Natural killer cell (primary cell): ENCODE measurements at places on chromosomes 5 and 9. TPM values are rescaled to one million over a fixed set of nuclear protein-coding genes. Genes with fewer than 3 reads are reported as not detected.

GRCh38 chr5:151924564-151925301 is at the start of gene GLRA1:
Gene GLRA1, minus strand, starts transcription at chr5:151924851. Its CDS starts 302 bp downstream, at chr5:151924549.
- no peak within 1 kb of the TSS for H3K4me3 ChIP-seq
- no peak within 1 kb of the TSS for H3K27ac ChIP-seq
- DNase-seq: peak; percentile 32
- H3K36me3 ChIP-seq: no peaks in the 10 kb centered on the region

The PDE6A gene
- total RNA-seq: not detected

The DNAI1 gene
- total RNA-seq: not detected

- no peak overlapping the region for H3K27ac ChIP-seq
- H3K36me3 ChIP-seq: no peaks in the 10 kb centered on the region
- H3K4me1 ChIP-seq: no peaks in the 10 kb centered on the region
Measured at GRCh38 chr5:129716651-129717050, 31.2 kb upstream of the MINAR2 start.

The LCN12 gene
- 9.8 TPM for total RNA-seq

DNA sequence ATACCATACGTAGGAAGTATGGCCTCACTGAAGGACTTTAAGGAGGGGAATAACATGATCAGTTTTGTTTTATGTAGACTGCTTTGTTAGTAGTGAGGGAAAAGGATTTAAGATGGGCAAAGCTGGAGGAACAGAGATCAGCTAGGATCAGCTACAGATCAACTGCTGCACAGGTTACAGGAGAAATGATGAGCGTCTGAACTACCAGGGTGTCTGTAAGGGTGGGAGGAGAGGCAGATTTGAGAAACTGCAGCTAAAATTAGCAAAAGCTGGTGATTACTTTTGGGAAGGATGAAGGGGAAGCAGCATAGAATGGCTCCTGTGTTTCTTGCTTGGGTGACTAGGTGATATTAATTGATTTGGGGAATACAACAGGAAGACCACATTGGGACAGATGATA is 39.3 kb downstream of the VCP start:
- H3K4me3 ChIP-seq: no peak overlapping the region
- no peaks in the 10 kb centered on the region for H3K36me3 ChIP-seq

DNA sequence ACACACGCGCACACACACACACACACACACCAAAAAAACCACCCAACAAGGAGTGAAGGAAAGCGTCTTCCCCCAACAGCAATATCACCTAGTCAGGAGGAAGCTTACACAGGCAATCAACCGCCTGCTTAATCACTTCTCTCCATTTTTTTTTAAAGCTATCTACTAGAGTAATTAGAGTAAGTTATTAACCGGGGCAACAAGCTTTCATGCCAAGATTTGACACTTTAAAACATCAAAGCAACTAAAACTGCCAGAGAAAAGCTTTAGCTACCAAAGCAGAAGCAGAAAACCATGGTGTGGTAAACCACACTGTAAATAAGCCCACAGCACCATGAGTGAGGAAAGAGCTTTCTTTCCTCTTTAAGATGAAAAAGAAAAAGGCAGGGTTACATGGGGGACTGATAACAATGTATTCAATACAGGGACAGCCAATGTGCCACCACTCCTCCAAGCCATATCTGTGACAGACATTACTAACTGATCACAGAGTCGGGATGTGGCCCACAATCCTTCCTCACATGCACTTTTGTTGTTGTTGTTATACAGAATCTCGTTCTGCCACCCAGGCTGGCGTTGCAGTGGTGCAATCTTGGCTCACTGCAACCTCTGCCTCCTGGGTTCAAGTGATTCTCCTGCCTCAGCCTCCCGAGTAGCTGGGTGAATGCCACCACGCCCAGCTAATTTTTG is 282.1 kb downstream of the CRB2 start:
- no peak overlapping the region for H3K27ac ChIP-seq
- H3K4me3 ChIP-seq: peak overlapping the region; percentile 8
- H3K27me3 ChIP-seq: peaks cover 2% of the 10 kb centered on the region
- H3K4me1 ChIP-seq: peaks cover 29% of the 10 kb centered on the region

DNA sequence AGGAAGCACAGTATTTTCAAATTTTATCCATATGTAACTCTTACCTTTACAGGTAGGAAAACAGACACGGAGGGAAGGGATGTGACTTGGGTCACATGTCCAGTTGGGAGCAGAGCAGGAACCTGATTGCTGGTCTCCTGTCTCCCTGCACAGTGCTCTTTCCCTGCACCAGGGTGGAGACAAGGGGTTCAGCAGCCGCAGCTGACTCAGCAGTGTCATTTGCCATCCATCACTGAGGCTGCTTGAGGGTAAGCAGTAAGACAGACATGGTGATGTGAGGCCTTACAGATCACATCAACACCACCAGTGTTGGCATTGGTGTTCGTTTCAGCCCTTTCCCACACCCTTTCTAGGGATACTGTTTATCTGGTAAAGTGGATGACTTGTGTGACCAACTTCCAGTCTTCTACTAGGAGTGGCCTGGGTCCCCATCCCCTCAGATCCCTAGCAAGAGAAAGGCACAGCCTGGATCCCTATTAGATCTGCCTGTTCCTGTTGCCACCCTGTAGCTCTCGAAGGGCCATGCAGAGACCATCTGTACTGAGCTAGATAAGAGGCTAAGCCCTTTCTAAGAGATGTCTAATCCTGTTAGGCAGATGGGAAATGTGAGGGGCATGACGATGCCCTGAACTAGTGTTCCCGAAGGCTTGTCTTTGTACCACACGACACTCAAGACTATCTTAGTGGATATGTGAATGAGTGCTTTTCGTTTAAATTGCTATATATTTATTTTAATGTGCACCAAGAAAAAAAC is 29.1 kb downstream of the FRMPD1 start:
- H3K36me3 ChIP-seq: no peaks in the 10 kb centered on the region
- H3K27ac ChIP-seq: no peak overlapping the region
- no peaks in the 10 kb centered on the region for H3K27me3 ChIP-seq
- no peak for DNase-seq
- H3K4me1 ChIP-seq: no peaks in the 10 kb centered on the region
- H3K4me3 ChIP-seq: no peak overlapping the region

GRCh38 chr5:167348251-167348926 is 943.1 kb upstream of the WWC1 start:
- H3K36me3 ChIP-seq: no peaks in the 10 kb centered on the region
- no peaks in the 10 kb centered on the region for H3K27me3 ChIP-seq
- no peaks in the 10 kb centered on the region for H3K4me1 ChIP-seq
- DNase-seq: no peak
- no peak overlapping the region for H3K4me3 ChIP-seq

DNA sequence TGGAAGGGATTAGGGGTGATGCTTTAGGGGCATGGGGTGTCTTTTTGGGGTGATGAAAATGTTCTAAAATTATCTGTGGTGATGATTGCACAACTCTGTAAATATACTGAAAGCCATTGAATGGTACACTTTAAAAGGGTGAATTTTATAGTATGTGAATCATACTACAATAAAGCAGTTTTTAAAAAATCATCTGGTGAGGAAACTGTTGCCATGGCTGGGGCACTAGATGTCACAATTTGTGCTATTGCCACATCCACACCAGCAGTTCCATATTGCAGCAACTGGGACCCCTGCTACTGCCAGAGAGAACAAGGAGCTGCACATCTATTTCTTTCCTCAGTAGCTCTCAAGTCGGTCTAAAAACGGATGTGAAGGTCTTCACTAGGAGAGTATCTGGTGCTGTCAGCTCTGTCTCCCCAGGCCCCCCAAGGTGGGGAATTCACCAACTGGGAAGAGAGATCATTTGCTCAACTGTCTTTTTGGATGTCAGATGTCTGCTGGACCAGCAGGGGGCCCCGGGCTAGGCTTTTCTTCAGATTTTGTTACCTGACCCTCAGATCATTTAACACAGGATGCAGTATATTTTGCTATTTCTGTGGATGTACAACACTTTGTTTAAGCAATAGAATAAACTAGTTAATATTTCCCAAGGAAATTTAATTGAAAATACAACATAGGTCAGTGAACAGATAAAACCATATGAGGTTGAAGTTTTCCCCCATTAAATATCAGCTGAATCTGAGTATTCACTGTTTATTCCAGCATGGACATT is 13.2 kb downstream of the CMYA5 start:
- no peak overlapping the region for H3K4me3 ChIP-seq
- peak; percentile 60 for DNase-seq
- H3K4me1 ChIP-seq: no peaks in the 10 kb centered on the region
- no peaks in the 10 kb centered on the region for H3K27me3 ChIP-seq
- H3K36me3 ChIP-seq: no peaks in the 10 kb centered on the region

The TCOF1 gene
- total RNA-seq: 62.6 TPM

The SPATA31C1 gene
- total RNA-seq: not detected

The SLC46A2 gene
- 0.64 TPM for total RNA-seq
